ENCODE measurements at places on chromosomes 6 and 20.

GRCh38 chr20:19453862-19454261 lies 241.4 kb downstream of the SLC24A3 start:
- DNase-seq, result no peak

DNA sequence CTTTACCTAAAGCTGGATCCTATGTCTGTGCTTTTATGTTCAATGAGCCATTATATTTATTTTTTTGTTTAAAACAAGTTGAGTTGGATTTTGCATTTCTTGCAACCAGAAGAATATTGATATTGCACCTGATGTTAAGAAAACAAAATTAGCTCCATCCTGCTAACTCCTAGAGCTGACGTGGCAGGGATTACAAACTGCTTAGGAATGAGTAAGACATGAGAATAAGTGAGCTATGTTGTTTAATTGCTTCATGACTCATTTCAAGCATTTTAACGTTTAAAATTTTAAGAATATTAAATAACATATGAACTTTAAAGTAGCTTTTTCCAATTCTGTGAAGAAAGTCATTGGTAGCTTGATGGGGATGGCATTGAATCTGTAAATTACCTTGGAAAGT lies 663.5 kb downstream of the EPM2A start:
- no peak for DNase-seq

GRCh38 chr6:138374815-138375214 lies 2.9 kb upstream of the SMIM28 start:
- DNase-seq, result no peak

- DNase-seq, result no peak
Measured at GRCh38 chr6:1461207-1461606, 71.8 kb downstream of the FOXF2 start.

GRCh38 chr6:18555750-18556149 lies 168.6 kb downstream of the RNF144B start:
- DNase-seq, result no peak

GRCh38 chr6:1057490-1058135 lies 254.3 kb upstream of the FOXQ1 start:
- DNase-seq, result no peak

DNA sequence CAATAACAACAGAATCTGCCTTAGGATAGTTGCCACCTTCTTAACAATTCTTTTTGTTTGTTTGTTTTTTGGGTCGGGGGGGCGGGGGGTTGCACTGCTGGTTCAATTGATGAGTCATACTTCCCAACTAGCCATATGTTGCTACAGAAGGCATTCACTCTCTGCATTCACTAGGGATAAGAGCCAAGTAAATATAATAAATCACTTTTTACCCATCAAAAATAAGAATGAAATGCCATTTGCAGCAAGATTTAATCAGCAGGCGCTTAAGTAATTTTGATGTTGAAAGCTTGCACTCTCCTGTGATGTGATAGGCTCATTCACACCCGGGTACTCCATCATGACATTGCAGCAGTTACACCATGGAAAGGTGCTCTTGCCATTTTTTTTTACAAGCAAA lies 209.8 kb downstream of the HIVEP2 start:
- DNase-seq, result no peak

- no peak for DNase-seq
Measured at GRCh38 chr6:69217343-69217742, 579.5 kb downstream of the LMBRD1 start.

DNA sequence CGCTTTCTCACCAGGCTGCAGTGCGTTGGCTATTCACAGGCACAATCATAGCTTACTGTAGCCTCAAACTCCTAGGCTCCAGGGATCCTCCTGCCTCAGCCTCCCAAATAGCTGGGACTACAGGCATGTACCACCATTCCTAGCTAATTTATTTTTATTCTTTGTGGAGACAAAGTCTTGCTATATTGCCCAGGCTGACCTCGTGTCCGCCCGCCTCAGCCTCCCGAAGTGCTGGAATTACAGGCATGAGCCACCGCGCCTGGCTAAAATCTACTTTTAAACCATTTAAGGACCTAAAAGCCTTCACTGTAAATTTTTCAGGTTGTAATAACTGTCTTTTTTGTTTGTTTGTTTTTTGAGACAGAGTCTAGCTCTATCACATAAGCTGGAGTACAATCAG lies 15.2 kb downstream of the SAMHD1 start:
- DNase-seq, result no peak

- DNase-seq, result no peak
Measured at GRCh38 chr6:50145125-50145524, 95.4 kb upstream of the DEFB112 start.

DNA sequence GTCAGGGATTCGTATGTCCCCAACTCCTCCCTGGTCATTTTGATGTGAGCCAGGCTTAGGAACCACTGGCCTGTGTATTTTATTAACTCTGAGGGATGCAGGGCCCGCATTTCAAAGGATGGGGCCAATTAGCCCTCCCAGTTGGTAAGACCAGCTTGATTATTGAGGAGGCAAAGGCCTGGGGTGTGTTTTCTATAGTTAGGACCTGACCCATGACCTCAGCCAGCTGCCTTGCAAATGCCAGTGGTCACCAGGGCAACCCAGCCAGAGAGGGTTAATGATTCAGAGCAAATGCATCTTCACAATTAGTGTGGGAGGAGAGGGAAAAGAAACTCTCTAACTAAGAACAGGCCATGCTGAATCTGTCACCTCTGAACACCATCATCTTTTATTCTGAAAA lies 835.4 kb downstream of the MAFB start:
- DNase-seq, result no peak

GRCh38 chr6:130216620-130217019 lies 6.1 kb downstream of the SAMD3 start:
- DNase-seq, result no peak

DNA sequence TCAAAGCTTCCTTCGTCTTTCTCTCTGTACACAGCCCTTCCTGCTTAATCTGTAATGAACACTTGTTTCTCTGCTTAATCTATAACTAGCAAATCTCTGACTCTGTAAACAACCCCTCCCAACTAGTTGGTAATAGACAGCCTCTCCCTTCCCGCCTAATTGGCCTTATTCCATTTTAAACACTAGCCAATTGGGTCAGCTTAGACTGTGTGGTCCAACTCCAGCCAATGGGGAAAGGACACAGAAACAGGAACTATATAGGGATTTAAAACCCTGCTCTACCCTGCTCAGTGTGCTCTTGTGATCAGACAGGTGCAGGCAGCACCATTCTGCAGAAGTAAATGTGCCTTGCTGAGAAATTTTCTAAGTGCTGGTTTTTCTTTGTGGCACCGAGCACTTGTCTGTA lies 18.5 kb downstream of the CHD6 start:
- no peak for DNase-seq

GRCh38 chr6:133898263-133898662 lies 9.3 kb downstream of the TCF21 start:
- DNase-seq, result no peak

DNA sequence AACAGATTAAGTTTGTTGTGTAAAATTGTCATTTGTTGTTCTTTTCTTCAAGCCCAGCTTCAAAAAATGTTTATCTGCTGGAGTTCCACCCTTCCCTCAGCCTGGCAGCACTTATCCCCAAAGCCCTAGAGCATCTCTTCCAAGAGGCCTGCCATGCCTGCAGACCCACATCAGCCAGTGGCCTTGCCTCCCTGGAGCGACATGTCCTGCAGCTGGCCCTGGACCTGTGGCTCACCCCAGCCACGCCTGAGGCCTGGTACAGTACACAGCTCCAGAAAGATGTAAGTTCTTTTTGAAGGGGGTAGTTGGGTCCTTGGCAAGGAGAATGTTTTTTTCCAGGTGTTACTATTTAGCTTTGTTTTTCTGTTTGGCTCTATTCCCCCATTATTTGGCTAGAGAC lies 124.8 kb downstream of the CD164 start:
- DNase-seq, result no peak

Data from left hindlimb (tissue), 1 donor.